Stimulated activated CD4-positive, alpha-beta T cell treated with anti-CD3 and anti-CD28 coated beads, Interleukin-2, amount 100 ng/mL, for 4 hours (primary cell): ENCODE measurements at places on chromosomes 1 and 21.

DNA sequence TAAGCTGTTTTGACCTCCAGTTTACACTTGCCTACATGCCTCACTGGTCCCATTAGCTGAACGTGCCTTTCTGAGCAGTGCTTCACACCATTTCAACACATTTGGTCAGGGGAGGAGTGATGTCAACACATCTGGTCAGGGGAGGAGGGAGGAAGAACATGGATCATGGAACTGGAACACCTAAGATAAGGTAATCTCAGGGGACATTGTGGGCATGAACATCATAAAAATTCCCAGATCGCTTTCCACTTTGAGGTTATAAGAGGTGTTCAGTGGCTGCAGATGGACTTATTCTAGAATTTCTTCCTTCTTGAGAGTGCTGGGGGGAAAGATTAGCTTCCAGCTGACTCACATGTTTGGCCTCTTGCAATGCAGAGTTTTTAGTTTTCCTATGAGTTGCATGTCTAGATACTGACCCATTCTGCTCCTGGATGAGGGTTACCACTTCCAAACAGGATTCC lies 2.0 kb downstream of the QSOX1 start:
- no peak for DNase-seq

DNA sequence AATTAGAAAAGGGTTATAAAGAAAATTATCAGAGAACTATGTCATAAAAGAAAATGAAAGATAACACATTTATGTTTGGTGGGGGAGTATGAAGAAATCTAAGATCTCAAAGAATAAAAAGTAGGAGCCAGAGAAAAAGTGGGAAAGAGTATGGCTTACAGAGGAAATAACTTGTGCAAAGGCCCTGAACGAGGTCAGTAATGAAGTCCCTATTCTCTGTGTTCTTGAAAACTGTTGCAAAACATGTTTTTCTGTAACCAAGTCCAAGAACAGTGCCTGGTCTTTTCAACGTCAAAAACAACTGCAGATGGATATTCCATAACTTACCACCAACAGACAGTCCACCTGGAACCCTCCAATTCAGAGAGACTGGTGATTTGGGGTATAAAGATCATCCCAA lies 188.1 kb downstream of the NEGR1 start:
- no peak for DNase-seq

DNA sequence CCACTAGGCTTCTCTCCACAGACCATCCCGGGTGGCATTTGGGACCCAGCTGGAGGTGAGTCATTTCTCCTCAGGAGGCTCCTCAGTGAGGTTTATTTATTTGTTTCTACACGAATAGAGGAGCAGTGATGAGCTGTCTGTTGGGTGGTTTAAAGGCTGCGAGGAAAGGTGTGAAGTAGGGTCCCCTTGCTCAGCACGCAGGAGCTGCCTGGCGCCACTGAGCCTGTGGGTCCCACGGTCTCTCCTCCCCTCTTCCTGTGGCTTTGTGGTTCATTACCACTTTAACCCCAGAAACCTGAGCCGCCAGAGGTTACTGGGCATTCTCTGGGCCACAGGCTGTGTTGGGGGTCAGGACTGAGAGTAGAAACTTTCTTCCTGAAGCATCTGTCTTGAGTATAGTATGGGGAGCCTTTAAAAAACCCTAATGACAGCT lies 39.9 kb downstream of the IL6R start:
- DNase-seq, result no peak

DNA sequence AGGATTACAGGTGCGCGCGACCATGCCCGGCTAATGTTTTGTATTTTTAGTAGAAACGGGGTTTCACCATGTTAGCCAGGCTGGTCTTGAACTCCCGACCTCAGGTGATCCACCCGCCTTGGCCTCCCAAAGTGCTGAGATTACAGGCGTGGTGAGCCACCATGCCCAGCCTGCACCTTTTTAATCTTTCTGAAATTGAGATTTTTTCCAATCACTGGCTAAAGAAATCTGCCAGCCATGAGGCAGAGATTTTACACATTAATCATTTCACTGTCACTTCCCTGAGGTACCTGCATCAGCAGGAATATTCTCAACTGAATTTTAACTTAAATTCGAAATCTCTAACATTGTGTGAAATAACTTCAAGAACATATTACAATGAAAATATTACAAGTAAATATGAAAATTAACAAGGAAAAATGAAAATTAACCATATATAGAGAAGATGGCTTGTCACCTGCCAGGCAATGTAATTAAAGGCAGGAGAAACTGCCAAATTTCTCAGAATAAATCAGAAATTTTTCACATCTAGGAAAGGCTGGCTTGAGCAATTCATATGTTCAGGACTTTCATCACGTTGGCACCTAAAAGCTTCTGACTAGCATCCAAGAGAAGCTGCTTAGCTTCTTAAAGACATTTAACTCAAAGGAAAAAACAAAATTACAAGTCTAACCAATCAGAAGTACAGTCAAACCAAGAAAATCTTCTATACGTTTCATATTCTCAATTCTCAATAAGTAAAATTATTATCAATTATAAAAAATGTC lies 5.9 kb downstream of the ANKRD13C start:
- DNase-seq, result no peak

- no peak for DNase-seq
Measured at GRCh38 chr1:93779540-93780165, 98.0 kb upstream of the BCAR3 start.

- DNase-seq, result no peak
Measured at GRCh38 chr1:65491472-65491871, 71.0 kb downstream of the LEPR start.

- DNase-seq, result no peak
Measured at GRCh38 chr1:24986372-24986965, 56.4 kb upstream of the RUNX3 start.

DNA sequence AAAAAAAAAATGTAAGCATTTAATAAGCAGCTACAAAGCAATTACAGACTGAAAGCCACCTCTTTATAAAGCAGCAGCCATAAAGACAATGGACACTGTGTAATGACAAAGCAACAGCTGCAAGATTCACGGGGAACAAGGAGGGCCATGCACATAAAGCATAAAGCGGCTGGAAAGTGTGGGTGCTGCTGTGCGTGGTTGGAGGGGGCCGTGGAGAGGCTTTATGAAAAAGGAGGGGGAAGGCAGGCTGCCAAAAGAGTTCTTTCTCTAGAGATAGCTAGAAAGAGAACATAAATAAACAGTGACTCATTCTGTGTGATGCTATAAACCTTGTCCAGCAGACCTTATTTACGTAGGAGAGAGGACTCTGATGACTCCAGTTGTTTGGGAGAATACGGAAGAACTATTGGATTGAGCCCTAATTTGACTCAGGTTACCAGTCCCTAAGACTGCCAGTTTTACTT lies 49.3 kb downstream of the ADAMTS1 start:
- no peak for DNase-seq

DNA sequence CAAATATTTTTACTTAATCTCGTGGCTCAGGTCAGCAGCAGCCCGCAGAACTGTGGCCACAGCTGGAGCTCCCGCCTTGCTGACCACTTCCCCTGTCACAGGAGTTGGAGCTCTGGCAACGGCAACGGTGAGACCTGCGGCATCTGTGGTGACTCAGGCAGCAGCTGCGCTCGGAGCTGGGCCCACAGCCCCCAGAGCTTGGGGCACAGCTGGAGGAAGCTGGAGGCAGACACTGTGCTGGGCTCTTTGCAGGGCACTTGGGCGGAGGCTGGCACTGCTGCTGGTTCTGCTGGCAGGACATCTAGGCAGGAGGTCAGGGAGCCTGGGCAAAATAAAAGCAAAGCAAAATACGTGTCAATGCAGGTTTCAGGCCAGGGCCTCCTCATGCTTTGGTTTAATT lies at the start of gene LCE3A:
TSS of gene LCE3A (minus strand) at position 301 of the 400 bp plus-strand sequence. CDS start at position 301, 0 bp downstream.
- DNase-seq, result no peak

GRCh38 chr1:246280551-246280950 lies 226.5 kb downstream of the SMYD3 start:
- no peak for DNase-seq

DNA sequence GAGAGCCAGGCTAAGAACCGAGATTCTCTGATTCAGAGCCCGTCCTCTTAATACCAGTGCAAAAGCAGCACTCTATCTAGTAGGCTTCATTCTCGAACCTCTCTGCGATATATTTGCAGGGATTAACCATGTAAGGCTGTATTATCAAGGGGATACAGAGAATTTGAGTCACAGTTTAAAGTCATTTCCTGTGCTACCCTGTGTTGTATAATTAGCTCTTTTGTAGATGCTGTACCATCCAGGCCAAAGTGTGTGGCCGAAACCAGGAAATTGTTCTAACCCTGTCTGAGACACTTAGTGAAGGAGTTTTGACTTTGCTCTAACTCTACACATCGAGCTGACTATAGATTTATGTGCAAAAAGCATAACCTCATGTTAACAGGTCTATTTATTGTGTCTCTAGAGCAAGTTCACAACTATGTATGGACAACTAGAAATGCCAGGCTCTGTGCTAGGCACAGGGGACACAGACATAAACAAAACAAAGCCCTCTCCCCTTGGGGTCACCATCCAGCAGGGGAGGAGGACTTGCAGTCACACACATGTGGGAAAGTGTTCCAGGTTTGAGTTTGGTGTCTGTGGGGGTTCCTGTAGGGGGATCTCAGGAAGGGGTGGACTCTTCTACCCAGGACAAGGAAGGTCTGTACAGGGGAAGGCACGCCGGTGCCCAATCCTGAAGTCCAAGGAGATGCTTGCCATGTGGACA lies 182.2 kb downstream of the DHRS3 start:
- DNase-seq, result peak; percentile 11

GRCh38 chr1:212970085-212970484 lies 19.7 kb downstream of the VASH2 start:
- DNase-seq, result no peak

GRCh38 chr1:16115468-16115983 lies 40.3 kb downstream of the EPHA2 start:
- no peak for DNase-seq

DNA sequence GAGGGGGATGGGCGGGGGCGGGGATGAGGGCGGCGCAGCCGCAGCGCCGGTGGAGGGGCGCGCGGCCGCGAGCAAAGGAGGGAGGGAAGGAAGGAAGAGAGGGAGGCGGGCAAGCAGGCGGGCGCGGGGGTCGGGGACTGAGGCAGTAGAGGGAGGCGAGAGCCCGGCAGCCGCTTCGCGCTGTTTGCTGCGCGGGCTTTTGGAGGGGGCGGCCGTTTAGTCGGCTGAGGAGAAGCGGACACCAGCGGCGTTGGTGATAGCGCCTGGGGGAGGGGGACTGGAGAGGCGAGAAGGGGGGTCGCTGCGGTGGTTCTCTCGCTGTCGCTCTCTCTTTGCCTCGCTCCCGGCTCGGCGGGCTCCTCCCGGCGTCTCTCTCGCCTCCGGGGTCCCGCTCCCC lies at the start of gene HS2ST1:
TSS of gene HS2ST1 (plus strand) at position 35 of the 397 bp plus-strand sequence.
- DNase-seq, result no peak

DNA sequence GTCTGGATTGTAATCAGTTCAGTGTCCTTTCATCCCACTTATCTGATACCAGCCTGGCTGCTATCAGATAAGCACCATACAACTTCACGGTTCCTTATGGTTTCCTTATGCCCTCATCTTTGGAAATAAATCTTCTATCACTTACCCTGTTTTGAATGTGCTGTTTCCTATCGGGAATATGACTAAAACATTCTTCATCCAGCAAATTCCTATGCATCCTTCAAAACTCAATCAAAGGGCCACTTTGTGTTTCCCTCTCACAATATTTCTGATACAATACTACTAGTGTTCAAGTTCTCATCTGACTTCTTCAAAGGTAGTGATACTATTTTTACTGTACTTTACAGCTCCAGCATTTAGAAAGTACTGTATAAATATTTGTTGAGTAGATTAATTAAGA lies 513.2 kb downstream of the OMA1 start:
- no peak for DNase-seq

GRCh38 chr1:2228157-2228594 lies at the start of gene SKI:
SKI (plus strand) TSS chr1:2228319; CDS start chr1:2228767, 448 bp downstream.
- no peak for DNase-seq

DNA sequence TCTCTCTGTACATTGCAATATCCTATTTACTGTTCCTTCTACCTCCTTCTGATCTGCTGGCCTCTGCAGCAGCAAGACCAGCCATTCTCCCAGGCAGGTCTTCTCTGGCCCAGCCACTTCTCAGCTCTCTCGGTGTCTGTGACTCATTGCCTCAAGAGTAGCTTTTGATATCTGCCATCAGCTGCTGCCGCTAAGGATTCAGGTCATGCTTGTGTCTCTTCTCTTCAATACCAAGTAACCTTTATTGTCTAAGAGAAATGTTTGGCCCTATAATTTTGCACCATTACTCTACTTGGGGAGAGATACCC lies 101.8 kb downstream of the TMEM53 start:
- no peak for DNase-seq

- no peak for DNase-seq
Measured at GRCh38 chr21:44697811-44698734, 1.1 kb downstream of the KRTAP10-12 start.

GRCh38 chr1:230376296-230376695 lies 49.8 kb downstream of the PGBD5 start:
- DNase-seq, result no peak

DNA sequence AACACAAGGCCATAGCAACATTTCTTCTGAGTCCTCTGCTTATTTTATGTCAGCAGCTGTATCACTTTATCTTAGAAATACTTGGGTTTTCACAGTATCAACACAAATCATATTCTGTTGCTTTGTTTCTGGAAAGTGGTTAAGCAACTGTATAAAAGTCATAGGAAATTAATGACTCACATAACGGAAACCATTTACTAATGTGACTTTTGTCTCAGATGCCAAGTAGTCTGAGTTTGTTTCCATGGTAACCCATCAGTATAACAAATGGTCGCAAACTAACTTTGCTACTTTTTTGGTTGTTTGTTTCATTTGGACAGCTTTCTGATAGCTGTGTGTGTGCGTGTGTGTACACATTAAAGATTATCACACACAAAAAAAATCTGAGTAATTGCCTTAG lies 31.1 kb downstream of the EEIG2 start:
- DNase-seq, result no peak

DNA sequence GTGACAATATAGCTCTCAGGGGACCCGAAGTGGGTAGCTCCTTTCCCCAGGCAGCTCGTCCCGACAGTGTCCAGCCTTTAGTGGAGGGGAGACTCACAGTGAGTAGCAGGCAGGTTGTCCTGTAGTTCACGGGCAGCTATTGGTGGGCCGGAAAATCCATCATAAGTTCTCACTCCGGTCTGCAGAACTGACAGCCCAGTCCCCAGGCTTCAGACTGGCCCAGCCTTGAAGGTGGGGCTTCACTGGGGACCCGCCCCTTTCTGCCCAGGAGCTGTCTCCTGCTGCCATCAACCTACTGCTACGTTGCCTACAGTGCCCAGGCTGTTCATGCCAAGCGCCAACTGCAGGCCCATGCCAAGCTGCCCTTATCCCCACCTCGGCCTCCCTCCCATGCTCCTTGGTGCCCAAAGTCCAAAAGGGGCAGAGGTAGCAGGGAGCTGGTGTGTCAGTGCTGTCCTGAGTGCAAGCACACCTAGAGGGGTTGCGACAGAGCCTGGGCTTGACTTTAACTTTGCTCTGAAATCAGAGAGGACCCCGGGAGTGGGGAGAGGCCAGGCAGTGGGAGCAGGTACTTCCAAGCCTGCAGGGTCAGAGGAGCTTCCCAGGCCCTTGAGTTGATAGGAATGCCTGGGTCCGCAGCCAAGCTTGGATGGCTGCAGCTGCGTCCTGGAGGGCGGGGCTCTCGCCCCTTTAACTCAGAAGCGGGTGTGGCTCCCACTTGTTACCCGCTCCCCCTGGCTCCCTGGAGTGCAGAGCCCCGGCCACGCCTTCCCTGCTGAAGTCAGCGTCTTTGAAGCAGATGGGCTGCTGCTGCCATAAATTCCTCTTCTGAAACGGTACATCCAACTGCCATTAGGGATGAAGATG lies 1144.3 kb upstream of the NCAM2 start:
- no peak for DNase-seq

- no peak for DNase-seq
Measured at GRCh38 chr21:45175326-45176095, 101.1 kb downstream of the ADARB1 start.
